Activated gamma-delta T cell (primary cell): ENCODE measurements at places on chromosomes 12 and 14.

DNA sequence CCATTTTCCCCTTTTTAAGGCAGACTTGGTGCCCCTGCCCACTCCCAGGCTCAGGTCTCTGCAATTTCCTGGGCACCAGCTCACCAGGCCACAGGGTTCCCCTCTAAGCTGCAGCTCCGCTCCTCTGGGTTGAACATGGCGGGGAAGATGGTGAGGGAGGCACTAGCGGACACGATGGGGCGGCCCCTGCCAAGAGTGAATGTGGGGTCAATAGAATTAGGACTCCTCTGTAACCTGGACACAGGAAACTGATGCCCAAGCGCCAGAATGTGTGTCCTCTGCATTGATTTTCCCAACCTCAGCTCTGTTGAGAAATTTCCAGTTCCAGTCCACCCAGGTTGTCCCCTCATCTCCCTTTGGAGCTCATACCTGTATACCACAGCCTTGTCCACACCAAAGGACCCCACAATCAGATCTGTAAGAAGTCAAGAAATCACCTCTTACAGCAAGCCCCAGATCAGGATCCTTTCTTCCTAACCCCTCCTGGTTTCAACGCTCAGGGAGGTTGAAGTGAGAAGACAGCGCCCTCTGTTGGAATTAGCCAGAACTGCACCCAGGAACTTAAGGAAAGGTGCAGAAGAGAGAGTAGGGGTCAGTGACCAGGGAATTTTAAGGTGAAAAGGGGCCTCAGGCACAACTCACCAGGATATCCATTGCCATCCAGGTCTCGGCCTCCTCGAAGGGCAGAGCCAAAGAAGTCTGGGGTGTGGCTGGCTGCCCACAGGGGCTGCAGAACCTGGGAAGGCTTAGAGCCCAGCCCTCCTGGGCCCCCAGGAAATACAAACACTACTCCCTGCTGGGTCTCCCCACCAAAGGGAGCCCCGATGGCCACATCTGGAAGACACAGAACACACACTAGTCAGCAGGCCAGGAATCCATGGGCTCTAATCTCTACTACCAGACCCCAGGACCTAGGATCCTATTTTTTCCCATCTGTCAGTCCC, 14.7 kb downstream of the ITGA5 start:
- DNase-seq: no peak

DNA sequence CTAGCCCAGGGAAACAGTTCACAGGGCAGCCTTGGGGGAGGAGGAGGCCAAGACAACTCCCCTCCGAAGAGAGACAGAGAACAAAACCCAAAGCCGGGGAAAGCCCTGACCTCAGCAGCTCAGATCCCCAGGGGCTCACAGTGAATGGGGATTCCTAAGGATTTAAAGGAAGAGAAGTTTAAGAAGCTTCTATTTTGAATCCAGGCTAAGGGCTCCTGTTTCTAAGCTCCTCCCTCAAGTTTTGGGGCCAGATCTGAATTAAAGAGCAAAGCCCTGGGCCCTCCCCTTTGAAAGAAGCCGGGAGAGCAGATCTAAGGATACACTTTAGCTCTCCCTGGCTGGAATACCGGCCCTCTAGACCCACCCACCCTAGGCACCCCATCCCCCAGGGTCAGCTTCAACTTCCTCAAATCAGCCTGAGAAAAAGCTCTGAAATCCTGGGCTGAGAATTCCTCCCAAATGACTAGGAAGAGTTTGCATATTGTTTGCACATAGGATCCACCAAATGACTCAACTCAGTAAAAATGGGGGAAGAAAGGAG, 3.9 kb downstream of the KDM2B start:
- DNase-seq: no peak

DNA sequence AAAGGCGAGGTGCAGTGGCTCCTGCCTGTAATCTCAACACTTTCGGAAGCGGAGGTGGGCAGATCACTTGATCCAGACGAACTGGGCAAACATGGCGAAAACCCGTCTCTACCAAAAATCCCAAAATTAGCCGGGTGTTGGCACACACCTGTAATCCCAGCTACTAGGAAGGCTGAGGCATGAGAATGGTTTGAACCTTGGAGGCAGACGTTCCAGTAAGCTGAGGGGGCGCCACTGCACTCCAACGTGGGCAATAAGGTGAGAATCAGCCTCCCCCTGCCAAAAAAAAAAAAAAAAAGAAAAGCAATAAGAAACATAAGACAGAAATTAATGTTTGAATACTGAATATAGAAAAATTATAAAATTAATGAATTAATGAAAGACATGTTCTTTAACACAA, 928.7 kb downstream of the LRFN5 start:
- DNase-seq: no peak

DNA sequence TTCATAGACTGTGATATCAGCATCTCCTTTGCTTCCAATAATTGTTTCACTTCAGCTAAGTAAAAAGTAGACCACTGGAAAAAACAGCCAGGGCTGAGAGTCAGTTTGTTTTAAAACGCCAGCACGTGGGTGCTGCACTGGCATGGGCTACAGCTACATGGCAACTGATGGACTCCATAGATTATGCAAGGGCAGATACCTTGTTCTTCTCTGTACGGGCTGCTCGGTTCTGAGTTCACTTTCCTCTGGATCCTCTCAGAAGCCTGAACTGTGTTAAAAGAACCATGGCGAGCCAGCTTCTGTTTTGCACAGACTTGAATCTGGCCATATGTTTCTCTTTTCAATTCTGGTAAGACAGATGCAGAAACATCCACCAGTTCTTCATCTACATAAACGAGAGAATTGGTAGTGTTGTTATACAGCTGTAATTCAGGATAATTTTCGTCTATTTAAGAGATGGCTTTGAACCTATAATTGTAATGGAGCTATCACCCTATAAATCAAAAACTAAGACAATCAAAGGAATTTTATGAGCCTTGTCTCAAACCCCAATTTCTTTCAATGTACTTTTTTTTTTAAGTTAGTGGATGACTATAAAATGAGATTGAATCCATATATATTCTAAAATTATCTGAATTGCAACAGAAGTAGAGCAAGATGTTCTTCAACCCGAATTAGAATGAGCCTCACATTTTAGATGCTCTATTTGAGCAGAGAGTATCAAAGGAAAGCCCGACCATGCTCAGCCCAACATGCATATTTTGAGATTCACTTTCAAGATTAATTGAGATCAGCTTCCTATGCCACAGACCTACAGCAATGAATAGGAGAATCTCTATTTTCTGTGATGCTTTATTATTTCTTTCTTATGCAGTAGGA, 31.5 kb downstream of the E2F7 start:
- no peak for DNase-seq

GRCh38 chr12:112023759-112024396, 10.7 kb downstream of the ERP29 start:
- no peak for DNase-seq

DNA sequence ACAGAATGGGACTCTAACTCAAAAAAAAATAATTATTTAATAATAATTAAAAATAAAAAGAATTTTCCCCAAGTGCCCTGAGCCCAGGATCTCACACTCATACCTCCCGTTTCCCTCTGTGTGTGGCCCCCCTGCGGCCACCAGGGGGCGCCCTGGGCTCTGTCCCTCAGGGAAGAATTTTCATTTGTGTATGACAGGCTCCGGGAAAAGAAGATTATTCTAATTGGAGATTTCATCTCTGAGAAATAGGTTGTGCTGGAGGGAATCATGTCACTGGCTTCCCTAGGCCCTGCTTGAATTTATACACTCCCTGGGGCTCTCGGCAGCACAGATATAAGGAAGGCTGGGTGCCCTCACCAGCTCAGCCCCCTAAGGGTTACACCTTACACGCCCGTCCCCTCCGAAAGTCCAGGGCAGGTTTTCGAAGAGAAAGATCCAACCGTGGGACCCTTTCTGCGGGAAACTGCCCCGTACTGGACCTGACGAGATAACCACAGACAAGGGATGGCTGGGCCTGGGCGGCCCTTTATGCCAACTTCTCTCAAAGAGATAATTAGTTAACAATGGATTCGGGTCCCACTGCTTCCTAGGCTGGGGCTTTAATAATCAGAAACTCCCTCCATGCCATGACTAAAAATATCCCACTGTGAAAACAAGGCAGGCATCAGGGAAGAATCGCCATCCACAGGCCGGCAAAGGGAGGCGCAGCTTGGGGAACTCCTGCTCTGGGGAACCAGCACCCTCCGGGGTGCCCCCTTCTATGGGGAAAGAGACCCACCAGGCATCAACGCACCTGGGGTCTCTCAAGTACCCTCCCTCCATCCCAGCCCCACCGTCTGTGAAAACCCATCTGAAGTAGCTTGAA, 80.7 kb downstream of the KDM2B start:
- peak; percentile 57 for DNase-seq

- DNase-seq: no peak
Observed at GRCh38 chr12:120922279-120922678, 18.1 kb upstream of the SPPL3 start.

DNA sequence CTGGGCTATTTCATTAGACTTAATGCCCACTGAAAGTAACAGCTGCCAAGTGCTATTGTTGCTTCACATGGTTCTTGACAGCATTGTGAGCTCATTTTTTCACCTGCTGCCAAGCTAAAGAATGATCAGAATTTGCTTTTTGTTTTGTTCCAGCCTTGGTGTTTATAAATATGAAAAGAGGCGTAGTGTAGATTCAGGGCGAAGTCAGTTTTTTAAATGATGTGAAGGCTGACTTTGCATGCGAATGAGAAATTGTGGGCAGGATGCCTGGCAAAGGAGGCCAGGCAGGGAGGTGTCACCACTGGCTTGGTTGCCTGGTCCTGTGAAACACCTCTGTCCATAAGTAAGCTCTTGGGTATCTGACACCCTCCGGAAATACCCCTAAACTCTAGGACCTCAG, 93.3 kb upstream of the NAP1L1 start:
- DNase-seq: no peak

- no peak for DNase-seq
Observed at GRCh38 chr12:48686615-48687334, 4.7 kb upstream of the KANSL2 start.

GRCh38 chr12:3614806-3615466, 123.9 kb downstream of the PRMT8 start:
- DNase-seq: no peak

GRCh38 chr12:32920506-32921085, 24.0 kb upstream of the PKP2 start:
- DNase-seq: no peak

DNA sequence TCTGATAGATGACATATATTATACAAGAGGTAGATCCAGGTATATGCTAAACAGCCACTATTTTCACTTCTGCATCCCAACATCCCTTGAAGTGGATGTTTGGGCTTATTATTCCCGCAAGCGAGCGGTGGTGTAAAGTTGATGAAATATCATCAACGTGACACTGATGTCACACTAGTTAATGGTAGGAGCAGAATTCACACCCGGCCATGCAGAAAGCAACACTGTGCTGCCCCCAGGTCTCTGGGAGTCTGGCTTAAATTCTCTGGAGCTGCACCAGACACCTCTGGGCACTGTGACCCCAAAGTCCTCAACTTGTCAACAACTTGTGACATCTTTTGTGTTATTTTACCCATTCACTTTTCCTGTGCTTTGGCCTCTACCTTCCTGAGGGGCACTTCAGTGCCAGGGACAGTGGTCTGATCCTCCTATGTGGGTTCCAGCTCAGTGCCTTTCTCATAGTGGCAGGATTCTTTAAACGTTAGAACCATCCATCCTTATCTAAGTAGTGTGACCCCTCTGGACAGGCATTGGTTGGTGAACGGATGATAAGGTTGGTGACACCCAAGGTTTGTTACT, 952 bp downstream of the DRAM1 start:
- no peak for DNase-seq

- no peak for DNase-seq
Observed at GRCh38 chr14:53495846-53496343, 342.8 kb upstream of the DDHD1 start.

GRCh38 chr12:1879633-1880032, 38.8 kb downstream of the CACNA2D4 start:
- no peak for DNase-seq

DNA sequence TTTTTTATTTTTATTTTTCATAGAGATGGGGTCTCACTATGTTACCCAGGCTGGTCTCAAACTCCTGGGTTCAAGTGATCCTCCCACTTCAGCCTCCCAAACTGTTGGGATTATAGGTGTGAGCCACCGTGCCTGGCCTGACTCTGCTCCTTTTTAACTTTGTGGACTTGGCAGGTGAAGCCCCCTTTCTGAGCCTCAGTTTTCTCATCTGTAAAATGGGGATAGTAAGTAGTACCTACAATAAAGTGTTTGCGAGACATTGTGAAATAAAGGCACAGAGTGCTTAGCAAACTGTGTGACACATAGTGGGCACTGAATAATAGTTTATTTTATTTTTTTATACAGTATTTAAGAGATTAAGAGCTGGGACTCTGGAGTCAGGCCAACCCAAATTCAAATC, 21.1 kb upstream of the MED13L start:
- DNase-seq: no peak

DNA sequence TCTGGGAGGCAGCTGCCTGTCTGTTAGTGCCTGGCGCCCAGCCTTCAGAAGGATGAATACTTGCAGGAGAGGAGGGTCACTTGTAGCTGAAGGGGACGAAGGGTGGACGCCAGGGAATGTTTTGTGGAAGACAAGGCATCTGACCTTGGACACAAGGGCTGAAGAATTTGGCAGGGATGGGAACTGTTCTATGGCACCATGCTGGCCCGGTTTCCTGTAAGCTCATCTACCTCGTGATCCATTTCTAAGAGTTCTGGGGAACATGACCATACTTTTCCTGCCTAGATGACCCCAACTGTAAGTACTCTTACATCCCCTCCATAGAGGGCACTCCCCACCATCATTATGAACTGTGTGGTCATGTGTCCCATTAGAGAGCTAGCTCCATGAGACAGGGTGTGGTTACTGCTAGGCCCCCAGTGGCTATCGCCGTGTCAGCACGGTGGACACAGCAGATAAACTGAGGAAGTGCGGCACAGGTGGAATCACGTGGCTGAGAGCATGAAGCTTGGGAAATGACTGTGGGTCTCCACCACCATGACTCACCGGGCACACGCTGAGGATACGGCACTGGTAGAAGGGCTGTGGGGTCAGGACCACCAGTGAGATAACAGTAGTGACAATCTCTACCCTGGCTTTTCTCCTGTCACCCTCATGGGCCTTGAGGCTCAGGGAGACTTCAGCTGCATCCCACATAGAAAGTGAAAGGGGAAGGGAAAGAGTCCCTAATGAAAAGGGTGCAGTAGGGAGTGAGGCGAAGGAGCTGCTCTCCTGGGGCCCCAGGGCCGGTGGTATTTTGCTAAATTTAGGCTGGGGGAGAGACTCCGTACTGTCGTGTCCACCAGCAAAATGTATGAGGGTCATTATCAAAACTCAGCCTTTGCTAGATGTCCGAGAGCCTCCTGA, 252.6 kb downstream of the FOXN3 start:
- DNase-seq: no peak

GRCh38 chr14:74085047-74085637, 386 bp downstream of the LIN52 start:
- no peak for DNase-seq

- DNase-seq: no peak
Observed at GRCh38 chr12:110760204-110760609, 17.5 kb upstream of the PPP1CC start.
